ENCODE measurements at places on chromosomes 7 and 10.

GRCh38 chr7:42432644-42433043, 195.6 kb upstream of the GLI3 start:
- no peak for DNase-seq

DNA sequence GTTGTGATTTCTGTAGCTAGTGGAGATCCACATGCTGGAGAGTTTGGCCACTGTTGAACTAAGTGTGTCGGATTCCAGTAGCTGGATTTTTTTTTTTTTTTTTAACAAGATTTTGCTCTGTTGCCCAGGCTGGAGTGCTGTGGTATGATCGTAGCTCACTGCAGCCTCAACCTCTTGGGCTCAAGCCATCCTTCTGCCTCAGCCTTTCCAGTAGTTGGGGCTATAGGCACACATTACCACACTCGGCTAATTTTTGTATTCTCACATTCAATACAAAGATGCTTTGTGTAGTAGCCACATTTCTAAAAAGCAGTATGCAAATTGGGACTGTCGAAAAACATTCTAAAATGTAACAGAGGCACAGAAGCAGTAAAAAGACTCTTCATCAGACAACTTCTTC, 63.5 kb downstream of the RABGEF1 start:
- DNase-seq = no peak

GRCh38 chr7:42194238-42194637, 42.8 kb downstream of the GLI3 start:
- DNase-seq = no peak

GRCh38 chr10:132306343-132306685, 1.4 kb downstream of the STK32C start:
- DNase-seq = no peak
